Thoracic aorta (tissue), 2 donors: ENCODE measurements at places on chromosomes 16 and 17. TPM values are rescaled to one million over a fixed set of nuclear protein-coding genes. Genes with fewer than 3 reads are reported as not detected.

GRCh38 chr17:48791128-48792032 is 25.6 kb downstream of the TTLL6 start:
- no peaks in the 10 kb centered on the region for H3K36me3 ChIP-seq
- peak; percentile 32 for DNase-seq
- H3K27me3 ChIP-seq: no peaks in the 10 kb centered on the region
- H3K27ac ChIP-seq: no peak overlapping the region
- no peaks in the 10 kb centered on the region for H3K4me1 ChIP-seq

DNA sequence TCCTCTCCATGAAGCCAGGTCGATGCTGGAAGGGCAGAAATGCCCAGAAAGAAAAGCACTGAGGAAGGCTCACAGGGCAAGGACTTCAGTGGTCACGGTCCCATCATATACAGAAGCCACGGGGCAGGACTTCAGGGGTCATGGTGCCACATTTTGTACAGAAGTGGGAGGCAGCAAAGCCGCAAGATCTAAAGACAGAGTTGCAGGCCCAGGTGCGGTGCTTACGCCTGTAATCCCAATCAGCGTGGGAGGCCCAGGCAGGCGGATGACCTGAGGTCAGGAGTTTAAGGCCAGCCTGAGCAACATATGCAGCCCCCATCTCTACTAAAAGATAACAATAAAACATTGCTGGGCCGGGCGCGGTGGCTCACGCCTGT is 96.0 kb downstream of the NXN start:
- no peaks in the 10 kb centered on the region for H3K27me3 ChIP-seq
- H3K4me1 ChIP-seq: peaks cover 7% of the 10 kb centered on the region
- H3K4me3 ChIP-seq: no peak overlapping the region

- H3K4me1 ChIP-seq: no peaks in the 10 kb centered on the region
- no peak for DNase-seq
- no peak overlapping the region for H3K4me3 ChIP-seq
- peaks cover 7% of the 10 kb centered on the region for H3K36me3 ChIP-seq
- no peak overlapping the region for H3K27ac ChIP-seq
Measured at GRCh38 chr17:58202859-58203258, 10.3 kb downstream of the EPX start.

GRCh38 chr16:55622930-55623561 is 32.7 kb upstream of the SLC6A2 start:
- no peaks in the 10 kb centered on the region for H3K27me3 ChIP-seq
- DNase-seq: no peak
- H3K36me3 ChIP-seq: no peaks in the 10 kb centered on the region
- no peak overlapping the region for H3K27ac ChIP-seq
- no peak overlapping the region for H3K4me3 ChIP-seq
- no peaks in the 10 kb centered on the region for H3K4me1 ChIP-seq

TBC1D16 gene
- total RNA-seq: 45.9 TPM

MT3 gene
- not detected for total RNA-seq

FOXF1 gene
- 4.1 TPM for total RNA-seq

GRCh38 chr16:51022955-51023354 is 128.1 kb downstream of the SALL1 start:
- no peaks in the 10 kb centered on the region for H3K36me3 ChIP-seq
- DNase-seq: no peak
- no peaks in the 10 kb centered on the region for H3K4me1 ChIP-seq
- no peaks in the 10 kb centered on the region for H3K27me3 ChIP-seq
- no peak overlapping the region for H3K4me3 ChIP-seq

CPNE7 gene
- not detected for total RNA-seq

- H3K27me3 ChIP-seq: no peaks in the 10 kb centered on the region
- H3K4me3 ChIP-seq: no peak overlapping the region
- H3K4me1 ChIP-seq: no peaks in the 10 kb centered on the region
- no peak for DNase-seq
Measured at GRCh38 chr17:61806081-61806828, 57.1 kb downstream of the BRIP1 start.

TTLL6 gene
- not detected for total RNA-seq

- H3K4me3 ChIP-seq: no peak overlapping the region
- no peak for DNase-seq
- no peaks in the 10 kb centered on the region for H3K4me1 ChIP-seq
- H3K27ac ChIP-seq: no peak overlapping the region
- no peaks in the 10 kb centered on the region for H3K27me3 ChIP-seq
Measured at GRCh38 chr16:19238406-19238805, 47.1 kb upstream of the CLEC19A start.

PLA2G10 gene
- not detected for total RNA-seq

DNA sequence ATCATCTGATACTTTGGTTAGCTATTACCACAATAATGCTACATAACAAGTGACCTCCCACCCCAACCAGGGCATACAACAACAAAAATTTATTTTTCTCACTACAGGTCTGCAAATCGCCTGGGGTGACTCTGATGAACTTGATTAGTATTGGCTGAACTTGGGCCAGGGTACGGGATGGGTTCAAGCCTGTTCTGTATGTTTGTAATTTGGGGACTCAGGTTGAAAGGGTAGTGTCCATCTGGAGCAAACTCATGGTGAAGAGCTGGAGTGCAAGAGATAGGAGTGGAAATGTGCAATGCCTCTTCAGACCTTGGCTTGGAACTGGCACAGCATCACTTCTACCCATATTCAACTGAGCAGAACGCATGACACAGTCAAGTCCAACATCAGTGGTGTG is 16.3 kb upstream of the NKD1 start:
- no peaks in the 10 kb centered on the region for H3K27me3 ChIP-seq
- no peak overlapping the region for H3K27ac ChIP-seq
- H3K36me3 ChIP-seq: no peaks in the 10 kb centered on the region
- H3K4me3 ChIP-seq: no peak overlapping the region

GRCh38 chr16:1981398-1981836 is at the start of gene NOXO1:
Gene NOXO1 (minus strand): TSS chr16:1981469. CDS start chr16:1981179, 290 bp downstream.
- H3K27ac ChIP-seq: no peak within 1 kb of the TSS
- H3K36me3 ChIP-seq: peaks cover 29% of the 10 kb centered on the region
- H3K27me3 ChIP-seq: no peaks in the 10 kb centered on the region
- no peak for DNase-seq
- H3K4me1 ChIP-seq: peaks cover 7% of the 10 kb centered on the region

DNA sequence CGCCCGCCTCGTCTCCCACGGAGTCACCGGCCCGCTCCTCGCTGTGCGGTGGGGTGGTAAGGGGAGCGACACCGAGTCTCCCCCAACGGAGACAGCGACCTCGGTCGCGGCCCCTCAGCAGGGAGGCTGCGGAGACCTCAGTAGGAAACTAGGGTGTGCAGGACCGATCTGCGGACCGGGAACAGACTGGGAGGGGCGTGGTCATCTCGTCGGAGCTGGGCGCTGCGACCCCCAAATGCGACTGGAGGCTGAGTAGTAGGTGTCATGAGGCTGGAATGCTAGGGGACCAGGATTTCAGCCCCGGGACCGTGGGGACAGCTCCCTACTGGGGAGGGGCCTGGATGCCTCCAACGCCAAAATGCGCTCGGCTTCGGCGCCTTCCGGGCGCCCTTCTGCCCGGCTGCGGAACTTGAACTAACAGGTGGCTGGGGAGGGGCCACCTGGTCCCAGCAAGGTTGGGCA is 1.3 kb downstream of the CACNG4 start:
- H3K4me1 ChIP-seq: peaks cover 6% of the 10 kb centered on the region
- no peaks in the 10 kb centered on the region for H3K36me3 ChIP-seq
- H3K27ac ChIP-seq: no peak overlapping the region
- no peak for DNase-seq
- H3K4me3 ChIP-seq: peak overlapping the region; percentile 66

METTL16 gene
- 37.6 TPM for total RNA-seq

GRCh38 chr17:37672548-37673078 is 29.4 kb upstream of the DDX52 start:
- no peaks in the 10 kb centered on the region for H3K27me3 ChIP-seq
- no peaks in the 10 kb centered on the region for H3K4me1 ChIP-seq
- H3K36me3 ChIP-seq: no peaks in the 10 kb centered on the region
- no peak overlapping the region for H3K4me3 ChIP-seq
- no peak overlapping the region for H3K27ac ChIP-seq

GRCh38 chr16:80511824-80512592 is 28.8 kb upstream of the DYNLRB2 start:
- no peak overlapping the region for H3K4me3 ChIP-seq
- H3K4me1 ChIP-seq: no peaks in the 10 kb centered on the region
- no peaks in the 10 kb centered on the region for H3K27me3 ChIP-seq
- DNase-seq: no peak

DNA sequence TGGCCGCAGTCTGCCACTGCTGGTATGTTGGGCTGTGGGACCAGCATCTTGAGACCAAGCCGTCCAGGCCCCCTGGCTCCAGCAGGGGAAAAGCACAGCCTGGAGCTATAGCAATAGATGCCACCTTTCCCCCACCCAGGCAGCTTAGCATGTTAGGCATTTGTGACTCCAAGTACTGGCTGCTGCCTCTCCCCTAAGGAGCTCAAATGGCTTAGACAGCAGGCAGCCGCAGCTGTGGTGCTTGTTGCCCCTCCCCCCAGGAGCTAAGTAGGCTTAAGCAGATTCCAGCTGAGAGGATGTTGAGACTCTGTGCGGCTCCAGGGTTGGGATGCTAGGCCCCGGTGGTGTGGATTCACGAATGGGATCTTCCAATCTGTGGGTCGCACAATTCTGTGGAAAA is 88.8 kb upstream of the ANKFN1 start:
- H3K4me1 ChIP-seq: no peaks in the 10 kb centered on the region
- no peak for DNase-seq
- no peaks in the 10 kb centered on the region for H3K27me3 ChIP-seq
- H3K36me3 ChIP-seq: no peaks in the 10 kb centered on the region
- H3K27ac ChIP-seq: no peak overlapping the region

TBX2 gene
- total RNA-seq: 49.5 TPM

GRCh38 chr17:32489320-32490100 is 2.7 kb downstream of the CDK5R1 start:
- H3K27ac ChIP-seq: no peak overlapping the region
- H3K4me1 ChIP-seq: peaks cover 26% of the 10 kb centered on the region
- no peak overlapping the region for H3K4me3 ChIP-seq
- no peaks in the 10 kb centered on the region for H3K27me3 ChIP-seq
- DNase-seq: no peak

- H3K27ac ChIP-seq: no peak overlapping the region
- no peak for DNase-seq
- H3K27me3 ChIP-seq: no peaks in the 10 kb centered on the region
- H3K36me3 ChIP-seq: peaks cover 14% of the 10 kb centered on the region
Measured at GRCh38 chr16:88701581-88702370, 4.4 kb downstream of the RNF166 start.

PLCG2 gene
- 30.9 TPM for total RNA-seq

ARL5C gene
- not detected for total RNA-seq

DNA sequence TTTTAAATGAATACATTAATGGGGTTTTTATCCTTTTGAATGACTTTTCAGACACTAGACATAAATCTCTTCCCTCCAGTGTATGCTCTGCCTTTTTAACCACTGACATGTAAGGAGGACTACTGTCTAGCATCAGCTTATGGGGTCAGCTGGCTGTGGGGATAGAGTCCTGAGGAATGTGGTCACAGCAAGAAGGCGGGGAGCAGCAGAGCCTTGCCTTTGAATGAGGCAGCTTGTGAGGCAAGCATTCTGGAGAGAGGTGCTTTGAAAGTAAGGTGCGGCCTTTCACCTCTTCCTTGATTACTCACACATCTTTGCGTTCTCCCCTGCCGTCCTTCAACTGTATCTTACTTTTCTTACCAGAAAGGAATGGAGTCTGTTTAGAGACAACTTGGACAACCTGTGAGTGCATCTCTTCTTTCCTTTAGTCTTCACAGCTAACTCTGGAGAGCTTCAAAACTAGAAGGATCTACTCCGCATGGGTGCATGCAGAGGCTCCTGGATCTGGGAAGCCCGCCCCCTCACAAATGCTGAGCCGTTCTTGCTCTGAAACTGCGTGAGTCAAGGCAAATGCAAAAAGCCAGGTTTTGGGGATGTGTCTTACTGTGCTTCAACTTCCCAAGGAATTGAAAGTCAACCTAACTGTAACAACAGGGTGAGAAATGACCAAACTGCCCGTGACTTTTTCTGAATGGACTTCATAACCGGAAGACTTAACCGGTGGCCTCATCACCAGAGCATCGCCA is 49.9 kb downstream of the ADCY7 start:
- H3K27ac ChIP-seq: no peak overlapping the region
- H3K27me3 ChIP-seq: no peaks in the 10 kb centered on the region
- no peak for DNase-seq
- no peaks in the 10 kb centered on the region for H3K4me1 ChIP-seq
- H3K4me3 ChIP-seq: no peak overlapping the region

- no peak overlapping the region for H3K4me3 ChIP-seq
- H3K4me1 ChIP-seq: peaks cover under 1% of the 10 kb centered on the region
- H3K27ac ChIP-seq: no peak overlapping the region
- DNase-seq: no peak
- no peaks in the 10 kb centered on the region for H3K27me3 ChIP-seq
Measured at GRCh38 chr16:11405331-11406176, 60.3 kb downstream of the RMI2 start.

- H3K36me3 ChIP-seq: no peaks in the 10 kb centered on the region
- DNase-seq: no peak
- no peak overlapping the region for H3K4me3 ChIP-seq
- no peaks in the 10 kb centered on the region for H3K4me1 ChIP-seq
- H3K27me3 ChIP-seq: no peaks in the 10 kb centered on the region
- no peak overlapping the region for H3K27ac ChIP-seq
Measured at GRCh38 chr16:8087597-8088289, 502.6 kb downstream of the TMEM114 start.

DNA sequence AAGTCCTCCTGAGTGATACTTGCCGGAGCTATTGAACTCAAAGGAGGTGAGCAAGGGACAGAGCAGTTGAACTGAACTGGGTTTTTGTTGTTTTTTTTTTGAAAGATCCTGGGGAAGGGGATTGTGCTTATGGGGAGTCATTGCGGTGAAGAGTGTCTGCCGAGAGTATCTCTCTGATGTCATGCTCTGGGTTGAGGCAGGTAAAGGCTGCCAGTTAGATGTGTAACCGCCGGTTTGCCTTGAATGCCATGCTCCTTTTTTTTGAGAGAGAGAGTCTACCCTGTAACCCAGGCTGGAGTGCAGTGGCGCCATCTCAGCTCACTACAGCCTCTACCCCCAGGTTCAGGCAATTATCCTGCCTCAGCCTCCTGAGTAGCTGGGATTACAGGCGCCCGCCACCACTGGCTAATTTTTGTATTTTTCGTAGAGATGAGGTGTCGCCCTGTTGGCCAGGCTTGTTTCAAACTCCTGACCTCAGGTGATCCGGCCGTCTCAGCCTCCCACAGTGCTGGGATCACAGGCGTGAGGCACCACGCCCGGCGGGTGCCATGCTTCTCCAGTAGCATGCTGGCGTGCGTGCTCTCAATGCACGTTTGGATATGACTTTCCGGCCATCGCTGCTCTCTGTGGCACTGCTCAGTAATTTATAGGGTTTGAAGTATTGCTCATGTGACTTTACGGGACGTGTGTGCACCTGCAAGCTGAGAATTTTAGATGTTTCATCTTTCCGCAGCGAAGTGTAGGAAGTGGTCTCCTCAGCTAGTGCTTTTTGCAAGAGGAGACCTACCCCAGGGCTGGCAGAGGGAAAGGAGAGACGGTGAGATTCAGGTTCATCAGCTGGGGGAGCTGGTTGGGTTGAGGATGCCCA is 8.5 kb downstream of the ZC3H18 start:
- DNase-seq: no peak
- H3K4me1 ChIP-seq: no peaks in the 10 kb centered on the region
- no peak overlapping the region for H3K27ac ChIP-seq
- peaks cover 37% of the 10 kb centered on the region for H3K36me3 ChIP-seq
- no peak overlapping the region for H3K4me3 ChIP-seq

- H3K36me3 ChIP-seq: peaks cover 22% of the 10 kb centered on the region
- no peak overlapping the region for H3K4me3 ChIP-seq
- H3K4me1 ChIP-seq: no peaks in the 10 kb centered on the region
Measured at GRCh38 chr17:47806913-47807255, 14.7 kb downstream of the OSBPL7 start.
